ENCODE measurements at places on chromosomes 3 and 15.

- no peaks in the 10 kb centered on the region for H3K27me3 ChIP-seq
- DNase-seq, result no peak
- no peak overlapping the region for H3K27ac ChIP-seq
- H3K36me3 ChIP-seq, result no peaks in the 10 kb centered on the region
These were observed 296.5 kb downstream of the THSD4 start for GRCh38 chr15:71411538-71412482.

DNA sequence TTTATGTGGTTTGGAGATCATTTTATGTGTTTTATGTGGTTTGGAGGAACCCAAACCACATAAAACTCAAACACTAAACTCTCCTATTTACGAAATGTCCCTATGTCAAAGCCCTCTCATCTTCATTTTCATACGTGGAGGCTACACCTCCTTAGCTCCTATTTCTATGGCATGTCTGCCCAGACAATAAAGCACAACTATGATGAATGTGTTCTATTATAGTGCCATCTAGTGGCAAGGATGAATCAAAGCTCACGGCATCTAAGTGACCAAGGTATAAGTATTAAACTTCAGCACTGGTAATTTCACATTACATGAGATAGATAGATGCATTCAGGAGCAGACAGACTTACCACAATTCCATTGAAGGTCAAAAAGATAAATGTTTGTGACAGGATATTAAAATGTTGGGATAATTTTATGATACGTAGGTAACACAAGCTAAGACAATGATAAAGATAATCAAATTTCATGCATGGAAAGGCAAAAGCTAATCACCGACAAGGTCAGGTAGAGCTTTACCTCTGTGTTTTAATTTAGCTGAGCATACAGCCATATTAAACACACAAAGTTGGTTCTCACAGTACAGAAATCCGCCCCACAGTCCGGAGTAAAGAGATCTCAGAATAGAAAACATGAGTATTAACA is 130.6 kb upstream of the FHIT start:
- peak; percentile 71 for DNase-seq
- no peaks in the 10 kb centered on the region for H3K4me1 ChIP-seq
- no peak overlapping the region for H3K4me3 ChIP-seq
- no peak overlapping the region for H3K27ac ChIP-seq

GRCh38 chr3:36606871-36607765 is 157.2 kb downstream of the DCLK3 start:
- DNase-seq, result no peak
- no peaks in the 10 kb centered on the region for H3K4me1 ChIP-seq
- H3K4me3 ChIP-seq, result no peak overlapping the region
- no peaks in the 10 kb centered on the region for H3K36me3 ChIP-seq
- H3K27ac ChIP-seq, result no peak overlapping the region
- no peaks in the 10 kb centered on the region for H3K27me3 ChIP-seq

DNA sequence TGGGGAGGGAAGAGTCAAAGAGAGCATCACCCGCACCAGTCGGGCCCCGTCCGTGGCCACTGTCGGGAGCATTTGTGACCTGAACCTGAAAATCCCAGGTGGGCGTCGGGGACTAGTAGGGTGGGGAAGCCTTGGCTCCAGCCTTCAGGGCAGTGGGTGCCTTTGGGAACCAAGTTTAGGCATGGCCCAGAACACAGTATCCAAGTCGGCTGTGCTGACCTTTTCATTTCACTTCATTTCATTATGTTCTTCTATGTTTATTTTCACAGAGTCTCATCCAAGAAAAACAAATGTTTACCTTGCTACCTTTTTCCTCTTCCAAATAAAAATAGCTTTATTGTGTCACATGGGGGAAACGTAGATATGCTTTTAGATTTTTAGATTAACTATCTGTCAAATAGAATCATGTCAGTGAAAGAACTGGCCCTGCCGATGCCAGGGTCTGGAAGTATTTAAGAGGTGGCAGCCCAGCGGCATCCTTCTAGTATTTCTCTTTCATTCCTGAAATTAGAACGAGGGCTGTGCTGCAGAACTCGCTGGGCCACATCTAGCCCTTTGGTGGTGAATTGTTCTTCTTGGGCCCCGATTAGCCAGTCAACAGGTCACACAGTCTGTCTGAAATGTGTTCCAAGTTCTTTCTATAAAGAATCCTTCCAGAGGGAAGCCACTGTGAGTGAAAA is 60.5 kb downstream of the DNASE1L3 start:
- H3K27me3 ChIP-seq, result no peaks in the 10 kb centered on the region
- no peak overlapping the region for H3K4me3 ChIP-seq
- no peak overlapping the region for H3K27ac ChIP-seq

- H3K4me1 ChIP-seq, result peaks cover 24% of the 10 kb centered on the region
- no peaks in the 10 kb centered on the region for H3K36me3 ChIP-seq
- no peak overlapping the region for H3K4me3 ChIP-seq
These were observed 17.6 kb downstream of the FOXP1 start for GRCh38 chr3:71565976-71566375.

GRCh38 chr15:68715111-68715510 is 105.6 kb downstream of the ANP32A start:
- H3K36me3 ChIP-seq, result no peaks in the 10 kb centered on the region
- no peak overlapping the region for H3K4me3 ChIP-seq
- no peaks in the 10 kb centered on the region for H3K4me1 ChIP-seq

- DNase-seq, result peak; percentile 65
- H3K27ac ChIP-seq, result peak overlapping the region; percentile 39
These were observed 81.1 kb upstream of the VGLL4 start for GRCh38 chr3:11724615-11725339.

GRCh38 chr3:31077826-31078225 is 183.4 kb upstream of the GADL1 start:
- no peaks in the 10 kb centered on the region for H3K4me1 ChIP-seq
- H3K36me3 ChIP-seq, result no peaks in the 10 kb centered on the region
- no peak overlapping the region for H3K27ac ChIP-seq
- no peaks in the 10 kb centered on the region for H3K27me3 ChIP-seq
- DNase-seq, result no peak
- H3K4me3 ChIP-seq, result no peak overlapping the region

DNA sequence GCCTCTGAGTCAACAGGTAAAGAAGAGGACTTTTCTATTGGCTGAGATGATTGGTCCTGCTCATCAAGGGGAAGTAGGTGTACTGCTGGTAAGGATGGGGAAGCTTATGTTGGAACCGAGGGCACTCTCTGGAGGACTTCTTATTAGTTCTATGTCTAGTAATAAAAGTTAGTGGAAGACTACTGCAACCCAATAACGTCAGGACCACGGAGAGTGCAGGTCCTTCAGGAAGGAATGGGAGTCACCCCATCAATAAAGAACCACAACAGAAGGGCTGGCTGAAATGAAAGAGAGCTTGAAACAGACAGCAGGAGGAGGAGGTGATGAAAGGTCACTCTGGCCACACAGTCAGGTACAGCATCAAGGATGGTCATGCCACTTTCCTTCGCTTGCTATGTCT is 68.8 kb upstream of the PRR23E start:
- no peak overlapping the region for H3K27ac ChIP-seq
- peaks cover 22% of the 10 kb centered on the region for H3K27me3 ChIP-seq
- DNase-seq, result no peak
- H3K4me3 ChIP-seq, result no peak overlapping the region

DNA sequence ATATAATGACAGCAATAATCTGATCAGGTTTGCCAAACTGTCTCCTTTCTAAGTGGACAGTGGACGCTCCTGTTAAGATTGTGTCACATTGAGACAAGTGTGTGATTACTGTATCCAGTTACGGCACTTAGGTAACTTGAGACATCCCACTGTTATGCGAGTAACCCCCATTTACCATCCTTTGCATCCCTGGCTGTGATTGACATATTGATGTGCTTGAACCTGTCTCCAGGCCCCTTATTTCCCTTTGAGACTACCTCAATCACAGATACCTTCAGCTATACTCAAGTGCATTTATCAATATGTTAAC is 785.2 kb downstream of the NR2F2 start:
- no peak overlapping the region for H3K4me3 ChIP-seq
- no peak for DNase-seq
- H3K27ac ChIP-seq, result no peak overlapping the region

DNA sequence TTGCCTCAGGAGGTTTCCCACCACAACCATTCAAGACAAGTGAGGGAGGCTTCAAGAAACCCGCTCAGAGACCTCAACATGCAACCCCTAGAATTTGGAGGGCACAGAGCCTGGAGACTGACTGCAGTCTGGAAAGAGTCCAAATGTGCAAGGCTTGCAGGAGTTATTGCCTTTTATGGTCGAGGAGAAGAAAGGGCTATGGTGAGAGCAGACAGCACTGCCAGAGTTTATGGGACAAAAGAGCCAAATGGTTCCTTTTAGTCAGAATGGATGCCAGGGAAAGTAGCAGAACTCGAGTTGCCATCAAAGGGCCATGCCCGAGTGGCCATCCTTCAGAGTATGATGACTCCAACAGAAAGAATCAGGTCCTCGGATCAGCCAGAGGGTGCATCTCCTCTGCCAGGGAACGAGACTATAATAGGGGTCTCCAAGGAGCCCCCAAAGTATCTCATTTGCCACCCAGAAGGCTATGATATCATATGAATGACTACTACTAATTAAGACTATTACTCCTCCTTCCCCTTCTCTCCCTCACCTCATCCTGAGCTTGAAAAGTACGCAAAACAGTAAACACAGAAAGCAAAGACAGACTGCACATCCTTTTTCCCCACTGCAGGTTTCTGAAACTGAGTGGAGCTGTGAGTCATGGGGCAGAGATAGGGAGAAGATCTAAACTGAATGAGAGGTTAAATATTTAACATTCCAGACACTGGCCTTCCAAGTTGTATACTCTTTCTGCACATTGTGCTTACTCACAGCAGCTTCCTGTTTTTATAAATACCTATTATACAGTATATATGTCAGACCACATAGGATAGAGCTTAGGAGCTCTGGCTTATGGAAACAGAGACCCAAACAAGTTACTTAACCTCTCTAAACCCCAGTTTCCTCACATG is 33.9 kb upstream of the TMCO5A start:
- DNase-seq, result no peak
- no peak overlapping the region for H3K4me3 ChIP-seq
- H3K27ac ChIP-seq, result no peak overlapping the region
- no peaks in the 10 kb centered on the region for H3K27me3 ChIP-seq

GRCh38 chr15:34124651-34125050 is 22.8 kb downstream of the PGBD4 start:
- no peaks in the 10 kb centered on the region for H3K36me3 ChIP-seq
- H3K4me1 ChIP-seq, result no peaks in the 10 kb centered on the region
- no peaks in the 10 kb centered on the region for H3K27me3 ChIP-seq
- no peak overlapping the region for H3K27ac ChIP-seq
- H3K4me3 ChIP-seq, result no peak overlapping the region

DNA sequence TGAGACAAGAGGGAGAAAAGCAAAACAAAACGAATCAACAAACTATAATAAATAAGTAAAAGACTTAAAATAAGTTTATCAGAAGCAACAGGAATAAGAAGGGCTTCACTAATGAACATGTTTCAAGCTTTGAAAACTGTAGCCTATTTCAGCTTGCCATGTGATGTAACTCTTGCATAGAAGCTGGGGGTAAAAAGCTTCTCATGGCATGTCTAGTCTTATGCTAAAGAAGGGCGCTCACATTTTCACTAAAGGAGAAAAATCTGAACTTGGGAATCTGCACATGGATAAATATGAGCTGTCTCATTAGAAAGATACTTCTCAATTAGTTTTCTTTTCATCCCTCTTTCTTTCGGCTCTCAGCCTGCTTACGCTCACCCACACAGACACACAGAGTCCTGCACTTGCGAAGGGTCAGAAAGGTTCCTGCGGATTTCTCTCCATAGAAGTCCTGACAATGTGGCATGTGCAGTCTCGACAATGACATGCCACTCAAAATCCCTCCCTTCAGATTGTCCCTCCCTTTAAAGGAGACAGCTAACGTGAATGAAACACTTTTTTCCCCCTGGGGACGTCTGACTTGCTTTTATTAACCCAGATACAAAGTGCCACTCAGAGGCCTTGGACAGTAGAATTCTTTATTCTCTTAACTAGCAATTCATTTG is 568.9 kb upstream of the NR2F2 start:
- H3K36me3 ChIP-seq, result no peaks in the 10 kb centered on the region
- no peak overlapping the region for H3K27ac ChIP-seq
- no peaks in the 10 kb centered on the region for H3K4me1 ChIP-seq
- DNase-seq, result no peak
- H3K27me3 ChIP-seq, result no peaks in the 10 kb centered on the region
- H3K4me3 ChIP-seq, result no peak overlapping the region

GRCh38 chr3:18403061-18403460 is 22.1 kb downstream of the SATB1 start:
- no peak for DNase-seq
- no peaks in the 10 kb centered on the region for H3K4me1 ChIP-seq
- no peak overlapping the region for H3K4me3 ChIP-seq
- no peaks in the 10 kb centered on the region for H3K36me3 ChIP-seq
- no peaks in the 10 kb centered on the region for H3K27me3 ChIP-seq
- no peak overlapping the region for H3K27ac ChIP-seq

DNA sequence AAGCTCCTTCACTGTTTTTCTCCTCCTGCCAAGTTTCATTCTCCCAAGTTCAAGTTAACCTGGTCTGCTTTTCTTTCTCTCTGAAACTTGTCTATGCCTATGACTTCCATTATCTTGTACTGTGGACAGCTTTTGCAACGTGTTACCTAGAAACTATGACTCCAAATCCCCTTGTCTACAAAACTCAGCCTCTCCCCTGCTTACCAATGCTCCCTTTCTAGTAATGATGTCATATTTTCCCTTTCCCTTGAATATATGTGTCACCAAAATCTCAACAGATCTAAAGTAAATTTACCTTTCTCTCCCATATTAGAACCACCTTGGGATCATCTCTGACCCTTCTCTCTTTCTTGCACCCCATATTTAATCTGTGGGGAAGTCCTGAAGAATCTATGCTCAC is 10.5 kb upstream of the ABHD2 start:
- no peaks in the 10 kb centered on the region for H3K27me3 ChIP-seq
- no peak overlapping the region for H3K27ac ChIP-seq
- no peaks in the 10 kb centered on the region for H3K36me3 ChIP-seq
- no peak for DNase-seq
- no peak overlapping the region for H3K4me3 ChIP-seq
- H3K4me1 ChIP-seq, result no peaks in the 10 kb centered on the region
